ENCODE measurements at places on chromosomes 5 and 9.

DNA sequence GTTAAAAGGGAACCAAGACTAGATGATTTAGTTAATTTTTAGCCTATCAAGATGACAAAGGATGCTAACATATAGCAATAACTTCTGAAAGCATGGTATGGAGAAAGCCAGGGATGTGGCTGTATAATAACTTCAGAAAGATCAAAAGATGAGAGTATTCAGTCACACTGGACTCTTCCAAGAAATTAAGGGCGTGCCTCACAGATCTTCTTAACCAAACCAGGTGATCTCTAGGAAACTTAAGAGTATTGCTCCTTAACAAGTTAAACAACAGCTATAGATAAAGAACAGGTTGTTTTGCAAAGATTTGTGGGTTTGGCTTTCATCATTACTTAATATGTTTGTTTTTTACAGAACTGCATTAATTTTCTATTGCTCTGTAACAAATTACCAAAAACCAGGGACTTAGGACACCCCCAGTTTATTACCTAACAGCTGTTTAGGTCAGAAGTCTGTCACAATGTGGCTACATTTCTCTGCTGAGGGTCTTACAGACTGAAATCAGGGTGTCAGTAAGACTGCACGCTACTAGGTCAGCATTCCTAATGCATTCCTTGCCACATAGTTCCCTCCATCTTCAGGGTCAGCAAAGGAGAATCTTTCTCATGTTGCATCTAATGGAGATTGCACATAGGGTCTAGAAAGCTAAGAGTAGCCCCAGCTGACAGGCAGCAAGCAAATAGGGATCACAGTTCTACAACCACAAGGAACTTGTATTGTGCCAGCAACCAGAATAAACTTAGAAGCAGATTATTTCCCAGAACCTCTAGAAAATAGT, 113.8 kb downstream of the WDR70 start:
- DNase-seq, result no peak

DNA sequence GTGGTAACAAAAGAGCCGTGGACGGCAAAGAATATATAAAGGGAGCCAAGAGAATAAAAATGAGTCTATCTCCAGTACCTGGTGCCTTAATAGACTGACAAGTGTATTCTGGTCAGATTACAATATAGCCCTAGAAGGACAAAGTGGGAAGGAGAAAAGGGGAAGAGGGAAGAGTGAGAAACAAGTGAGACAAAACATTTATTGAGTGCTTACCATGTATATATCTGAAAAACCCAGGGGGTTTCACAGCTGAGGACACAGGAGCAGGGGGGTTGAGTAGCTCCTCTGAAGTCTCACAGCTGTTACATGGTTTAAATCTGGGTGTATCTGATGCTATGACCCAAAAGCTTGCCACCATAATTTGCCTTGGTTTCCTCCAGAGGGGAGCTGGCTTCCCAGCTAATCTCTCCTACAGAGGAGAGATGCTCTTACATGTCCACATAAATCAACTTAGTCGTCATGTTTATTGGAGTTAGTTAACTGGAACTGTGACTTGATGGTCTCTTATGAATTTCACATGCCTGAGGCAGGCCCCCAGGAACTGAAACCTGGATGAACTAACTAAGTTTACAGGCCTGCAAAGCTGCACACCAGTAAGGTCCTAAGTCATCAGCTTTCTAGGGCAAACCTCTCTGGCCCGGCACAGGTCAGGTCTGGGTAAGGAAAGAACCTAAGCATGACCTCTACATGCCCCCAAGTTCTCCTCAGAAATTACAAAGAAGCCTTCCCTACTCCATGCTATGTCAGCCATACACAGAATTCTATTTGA, 15.5 kb downstream of the SIL1 start:
- DNase-seq, result no peak

DNA sequence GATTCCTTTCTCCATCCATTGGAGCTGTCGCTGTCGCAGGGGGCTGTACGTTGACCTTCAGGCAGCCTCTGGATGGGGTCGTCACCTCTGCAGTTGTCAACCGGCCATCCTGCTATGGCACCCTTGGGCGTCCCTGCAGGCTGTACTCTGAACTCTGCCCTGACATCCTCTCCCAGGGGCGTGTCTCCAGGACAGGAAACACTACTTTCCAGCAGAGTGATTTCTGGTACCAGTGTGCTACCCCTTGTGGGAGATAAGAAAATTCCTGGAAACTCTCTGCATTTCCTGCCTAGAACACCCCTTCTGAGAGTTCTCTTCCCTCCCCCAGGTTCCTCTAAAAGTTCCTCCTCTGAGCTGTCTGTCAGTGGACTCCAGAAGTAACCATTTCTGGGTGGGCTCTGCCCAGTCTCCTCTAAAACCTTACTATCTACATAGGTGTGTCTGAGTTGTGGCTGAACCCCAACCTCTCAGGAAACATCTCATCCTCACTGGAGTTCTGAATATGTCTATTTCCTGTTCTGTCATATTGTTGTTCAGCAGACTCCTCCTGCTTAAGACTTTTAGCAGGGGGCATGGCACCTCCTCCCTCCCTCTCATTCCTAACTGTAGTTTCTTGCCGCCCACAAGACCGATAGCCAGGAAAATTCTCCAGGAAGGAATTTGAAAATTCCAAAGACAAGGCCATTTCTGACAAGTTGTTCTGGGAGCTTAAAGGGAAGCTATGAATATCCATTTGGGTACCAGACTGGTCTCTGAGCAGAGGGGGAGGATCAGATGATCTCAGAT, 145.3 kb upstream of the RASEF start:
- no peak for DNase-seq

DNA sequence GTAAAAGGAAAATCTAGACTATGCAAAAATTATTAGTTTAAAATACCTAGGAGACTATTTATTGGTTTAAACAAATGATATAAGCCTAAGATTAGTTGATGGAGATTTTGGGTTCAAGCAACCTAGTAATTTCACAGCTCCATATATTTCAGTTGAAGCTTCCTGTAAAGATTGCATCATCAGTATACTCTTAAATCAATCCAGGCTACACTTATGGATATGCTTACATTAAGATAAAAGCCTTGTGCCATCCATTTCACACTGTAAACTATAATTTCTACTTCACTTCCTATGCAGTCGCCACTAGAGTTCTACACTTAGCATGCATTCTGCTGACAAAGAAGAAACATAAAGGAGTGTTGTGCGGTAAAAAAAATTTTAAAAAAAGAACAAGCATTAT, 7.3 kb upstream of the LIX1 start:
- no peak for DNase-seq

DNA sequence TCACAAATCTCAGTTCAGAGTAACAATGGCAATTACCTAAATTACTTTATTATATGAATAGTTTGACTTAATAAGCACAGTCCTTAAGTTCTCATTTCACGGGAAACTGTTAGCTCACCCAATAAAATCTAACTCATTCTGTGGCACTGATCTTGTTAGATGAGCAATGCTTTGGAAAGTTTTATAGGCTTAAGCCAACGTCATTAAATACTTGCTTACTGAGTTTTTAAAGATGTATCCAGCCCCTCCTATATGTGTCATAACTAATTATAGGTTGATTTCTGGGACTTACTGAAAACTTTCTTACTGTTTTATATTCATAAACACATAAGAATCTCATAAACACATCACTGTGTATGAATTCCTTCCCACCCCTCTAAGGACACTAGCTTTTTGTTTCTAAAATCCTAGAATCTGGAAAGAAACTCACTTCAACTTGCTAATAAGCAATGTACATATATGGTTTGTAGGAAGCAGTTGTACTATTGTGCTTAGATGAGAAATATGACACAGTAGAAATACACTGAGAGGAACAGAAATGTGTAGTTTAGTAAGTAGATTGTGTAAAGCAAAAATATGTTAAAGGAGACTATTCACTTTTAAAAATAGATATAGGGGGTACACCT, 14.1 kb upstream of the MARCOL start:
- DNase-seq, result no peak

DNA sequence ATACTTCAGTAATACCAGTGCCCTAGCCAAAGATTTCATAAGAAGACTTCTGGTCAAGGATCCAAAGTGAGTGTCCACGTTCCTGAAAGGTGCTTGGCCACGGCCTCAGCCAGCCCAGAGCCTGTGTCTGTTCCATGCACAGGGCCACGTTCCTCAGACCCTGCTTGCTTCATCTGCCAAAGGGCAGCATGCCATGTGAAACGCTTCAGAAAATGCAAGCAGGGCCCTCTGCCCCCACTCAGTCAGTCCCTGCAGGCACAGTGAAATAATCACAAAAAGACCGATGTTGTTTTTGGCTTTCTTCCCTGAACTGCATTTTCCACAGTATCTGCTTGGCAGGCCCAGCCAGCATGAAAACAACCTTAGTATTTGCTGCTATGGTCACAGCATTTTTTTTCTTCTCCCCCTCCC, 85.5 kb upstream of the CTSL start:
- DNase-seq, result peak; percentile 53

DNA sequence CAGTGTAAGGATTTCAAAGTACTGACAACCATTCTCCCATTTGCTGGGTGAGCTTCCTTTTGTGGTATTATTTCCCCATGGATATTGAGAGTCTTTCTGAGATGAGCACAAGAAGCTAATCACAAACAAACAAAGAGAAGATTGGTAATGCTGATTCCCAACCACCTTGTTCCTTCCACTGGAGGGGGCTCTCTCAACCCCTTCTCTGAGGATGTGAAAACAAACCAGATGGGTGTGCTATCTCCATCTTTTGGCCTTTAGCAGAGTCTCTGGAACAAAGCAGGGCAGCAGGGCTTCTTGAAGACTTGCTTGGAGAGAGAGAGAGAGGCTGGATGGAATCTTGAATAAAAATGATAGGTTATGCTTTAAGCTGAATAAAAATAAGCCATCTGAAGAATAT, 576.7 kb upstream of the ZNF462 start:
- no peak for DNase-seq

GRCh38 chr5:178499352-178499751, 90.8 kb downstream of the COL23A1 start:
- DNase-seq, result no peak

- no peak for DNase-seq
Measured at GRCh38 chr5:123051206-123051605, 14.7 kb upstream of the PPIC start.

DNA sequence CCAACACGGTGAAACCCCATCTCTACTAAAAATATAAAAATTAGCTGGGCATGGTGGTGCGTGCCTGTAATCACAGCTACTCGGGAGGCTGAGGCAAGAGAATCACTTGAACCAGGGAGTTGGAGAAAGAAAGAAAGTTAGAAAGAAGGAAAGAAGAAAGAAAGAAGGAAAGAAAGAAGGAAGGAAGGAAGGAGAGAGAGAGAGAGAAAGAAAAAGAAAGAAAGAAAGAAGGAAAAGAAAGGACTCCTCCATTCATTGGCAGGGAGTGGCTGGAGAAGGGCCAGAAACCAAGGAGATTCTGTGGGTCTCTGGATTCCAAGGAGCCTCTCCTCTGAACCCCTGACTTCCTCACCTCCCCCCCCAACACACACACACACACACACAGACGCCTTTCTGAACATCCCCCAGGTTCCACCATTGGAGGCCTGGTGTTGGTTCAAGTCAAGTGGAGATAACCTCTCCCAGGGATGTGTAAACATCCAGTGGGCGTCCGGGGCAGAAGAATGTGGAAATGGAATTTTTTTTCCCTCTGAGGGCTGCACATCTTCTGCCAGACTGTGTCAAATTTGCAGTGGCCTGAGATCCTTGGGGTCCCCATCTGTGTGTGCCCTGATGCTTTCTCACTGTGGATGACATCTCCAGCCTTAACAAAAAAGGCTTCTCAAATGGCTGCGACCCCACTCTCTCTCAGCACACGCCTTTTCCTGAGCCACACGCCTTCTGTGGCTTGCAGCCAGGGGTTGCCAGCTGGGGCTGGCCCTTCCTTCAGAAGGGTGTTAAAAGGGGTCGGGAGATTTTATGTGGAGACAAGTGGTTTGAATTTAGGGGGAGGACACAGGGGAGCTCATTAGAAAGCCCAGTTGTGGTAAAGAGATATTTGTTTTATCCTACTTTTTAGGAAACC, 109.3 kb upstream of the HAND1 start:
- DNase-seq, result no peak

- no peak for DNase-seq
Measured at GRCh38 chr5:142720641-142721271, 34.9 kb upstream of the FGF1 start.

- peak; percentile 87 for DNase-seq
Measured at GRCh38 chr9:137083394-137084004, 3.3 kb upstream of the MAN1B1 start.

GRCh38 chr5:158801893-158802292, 297.8 kb downstream of the EBF1 start:
- no peak for DNase-seq

DNA sequence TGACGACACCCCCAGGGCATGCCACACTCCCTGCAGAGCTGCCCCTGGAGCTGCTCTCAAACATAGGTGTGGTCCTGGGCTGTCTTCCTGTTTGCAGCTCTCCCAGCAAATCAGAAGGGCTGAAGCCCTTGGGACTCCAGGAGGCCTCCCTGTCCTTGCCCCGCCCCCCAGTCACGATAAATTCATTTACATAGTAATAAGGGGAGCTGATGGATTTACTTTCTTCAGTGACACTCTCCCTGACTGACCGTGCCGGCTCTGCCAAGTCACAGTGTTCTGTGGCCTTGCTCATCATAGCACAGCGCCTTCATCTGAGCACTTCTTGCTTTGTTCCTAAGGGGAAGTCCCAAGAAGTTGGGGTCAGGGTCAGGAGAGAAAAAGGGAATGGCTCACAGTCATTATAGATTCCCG, 121.4 kb downstream of the ENC1 start:
- no peak for DNase-seq

- DNase-seq, result peak; percentile 21
Measured at GRCh38 chr5:114101153-114101552, 260.7 kb upstream of the KCNN2 start.
